Amniotic epithelial cell (primary cell): ENCODE measurements at places on chromosomes 16 and 17.

DNA sequence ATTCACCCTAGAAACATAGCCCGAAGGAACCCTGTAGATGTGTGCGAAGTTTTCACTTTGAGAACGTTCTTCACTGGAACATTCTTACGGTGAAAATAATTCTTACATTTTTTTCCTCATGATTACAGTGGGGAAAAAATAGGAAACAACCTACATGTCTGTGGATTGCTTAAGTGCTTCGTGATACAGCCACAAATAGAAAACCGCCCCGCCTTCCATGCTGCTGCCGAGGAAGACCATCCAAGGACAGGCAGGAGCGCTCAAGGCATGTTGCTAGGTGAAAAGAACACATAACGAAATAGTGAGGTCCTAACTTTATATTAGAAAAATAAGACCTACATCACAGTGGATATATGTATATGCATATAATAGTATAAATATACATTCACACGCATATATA is 78.8 kb downstream of the BMERB1 start:
- DNase-seq = no peak

GRCh38 chr17:77616254-77616731 is 342.2 kb upstream of the TNRC6C start:
- peak; percentile 52 for DNase-seq

DNA sequence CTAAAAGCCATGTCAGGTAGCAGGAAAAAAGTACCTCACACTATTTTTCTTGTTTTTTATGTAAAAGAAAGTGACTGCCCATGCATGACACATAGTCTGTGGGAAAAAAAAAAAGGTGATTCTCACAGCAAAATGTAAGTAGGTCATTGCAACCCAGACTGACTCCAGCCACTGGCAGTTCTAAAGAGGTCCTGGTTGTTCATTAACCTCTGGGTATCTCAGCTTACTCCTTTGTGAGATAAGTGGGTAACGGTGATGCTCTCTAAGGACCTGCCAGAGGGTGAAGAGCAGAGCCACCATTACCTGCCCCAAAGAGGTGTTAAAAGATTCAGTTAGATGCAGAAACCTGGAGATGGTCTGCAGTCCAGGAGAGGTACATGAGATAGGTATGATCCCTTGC is 531.9 kb downstream of the GRIN2A start:
- DNase-seq = no peak

GRCh38 chr16:11697319-11697718 is 29.1 kb downstream of the SNN start:
- no peak for DNase-seq

GRCh38 chr17:46167826-46168569 is 25.2 kb downstream of the KANSL1 start:
- DNase-seq = peak; percentile 70

GRCh38 chr17:56681561-56682266 is 88.2 kb downstream of the NOG start:
- DNase-seq = peak; percentile 90

- no peak for DNase-seq
These were observed 4.4 kb downstream of the TMEM204 start for GRCh38 chr16:1537763-1538289.

DNA sequence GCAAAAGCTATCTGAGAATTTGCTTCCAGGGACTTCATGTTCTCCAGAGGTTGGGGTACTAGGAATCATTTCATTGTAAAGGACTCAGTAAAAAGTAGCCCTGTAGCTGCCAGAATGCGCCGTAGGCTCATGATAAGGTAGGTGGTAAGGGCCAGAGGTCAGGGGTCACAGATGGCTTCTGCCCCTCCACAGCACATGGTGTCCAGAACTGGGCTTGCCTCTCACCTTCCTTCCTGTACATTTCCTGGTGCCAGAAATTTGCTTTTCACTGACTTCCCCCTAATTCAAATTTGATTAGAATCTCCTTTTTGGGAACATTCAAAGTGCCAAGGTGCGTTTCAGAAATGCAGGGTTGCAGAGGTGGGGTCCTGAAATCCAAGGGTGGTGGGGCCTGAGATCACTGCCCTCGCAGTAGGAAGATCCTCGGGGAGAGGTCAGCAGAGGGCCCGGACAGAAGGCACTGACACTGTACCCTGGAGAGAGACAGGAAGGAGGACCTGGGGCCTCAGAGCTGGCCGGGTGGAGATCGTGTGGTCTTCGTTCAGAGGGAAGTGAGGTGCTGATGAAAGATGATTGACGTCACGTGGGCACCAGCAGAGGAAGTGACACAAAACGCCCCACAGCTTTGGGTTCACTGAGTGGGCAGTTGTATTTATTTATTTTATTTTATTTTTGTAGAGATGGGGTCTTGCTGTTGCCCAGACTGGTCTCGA is 25.5 kb upstream of the METRNL start:
- DNase-seq = no peak

DNA sequence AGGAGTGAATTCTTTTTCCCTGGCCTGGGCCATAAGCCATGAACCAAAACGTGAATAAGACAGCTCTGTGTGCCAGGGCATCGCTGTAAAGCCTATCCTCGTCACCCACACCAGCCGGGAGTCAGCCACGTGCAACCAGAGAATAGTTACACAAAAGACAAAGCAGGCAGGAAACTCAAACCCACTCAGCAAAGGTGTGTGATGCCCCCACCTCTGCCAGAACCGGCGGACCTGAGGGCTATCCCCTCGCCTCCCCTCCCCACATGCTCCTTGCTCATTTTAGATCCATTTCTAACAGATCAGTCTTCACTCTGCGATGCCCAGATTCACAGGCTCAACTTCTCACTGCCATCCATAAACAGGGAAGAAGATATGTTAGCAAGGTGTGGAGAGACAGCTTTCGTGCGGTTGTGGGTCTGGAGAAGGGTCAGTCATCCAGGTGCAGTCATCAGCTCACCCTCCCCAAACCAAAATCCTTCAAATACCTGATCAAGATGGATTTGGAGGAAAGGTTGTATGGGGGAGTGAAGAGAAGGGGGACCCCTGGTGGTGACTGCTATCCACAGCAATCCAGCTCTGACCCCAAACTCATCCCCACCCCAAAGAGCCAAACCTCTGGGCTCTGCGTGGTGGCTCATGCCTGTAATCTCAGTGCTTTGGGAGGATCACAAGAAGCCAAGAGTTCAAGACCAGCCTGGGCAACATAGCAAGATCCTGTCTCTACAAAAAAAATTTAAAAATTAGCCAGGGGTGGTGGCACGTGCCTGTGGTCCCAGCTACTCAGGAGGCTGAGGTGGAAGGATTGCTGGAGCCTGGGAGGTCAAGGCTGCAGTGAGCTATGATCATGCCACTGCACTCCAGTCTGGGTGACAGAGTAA is 219.2 kb downstream of the C16orf78 start:
- DNase-seq = no peak

GRCh38 chr16:14334366-14335080 is 263.4 kb downstream of the MRTFB start:
- no peak for DNase-seq

- no peak for DNase-seq
These were observed 104.2 kb downstream of the ADCY9 start for GRCh38 chr16:4011940-4012629.

DNA sequence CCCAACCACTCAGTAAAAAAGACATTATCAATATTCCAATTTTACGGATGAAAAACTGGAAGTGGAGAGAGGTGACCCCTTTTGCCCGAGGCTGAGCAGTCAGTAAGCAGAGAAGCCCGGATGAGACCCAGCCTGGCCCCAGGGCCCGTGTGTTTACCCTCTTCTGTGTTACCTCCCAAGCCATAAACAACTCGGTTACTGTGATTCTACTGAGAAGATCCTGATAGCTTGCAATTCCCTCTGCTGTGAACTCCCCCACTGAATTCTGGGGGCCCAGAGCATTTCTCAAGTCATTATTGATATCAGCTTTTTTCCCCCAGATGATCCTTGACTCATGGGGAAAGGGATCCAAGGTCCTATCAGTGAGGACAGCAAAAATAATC is 482.6 kb upstream of the ERCC4 start:
- no peak for DNase-seq

GRCh38 chr16:10256784-10257641 is 74.8 kb upstream of the GRIN2A start:
- DNase-seq = peak; percentile 10

- no peak for DNase-seq
These were observed 27.1 kb upstream of the SSTR5 start for GRCh38 chr16:1045310-1045992.

DNA sequence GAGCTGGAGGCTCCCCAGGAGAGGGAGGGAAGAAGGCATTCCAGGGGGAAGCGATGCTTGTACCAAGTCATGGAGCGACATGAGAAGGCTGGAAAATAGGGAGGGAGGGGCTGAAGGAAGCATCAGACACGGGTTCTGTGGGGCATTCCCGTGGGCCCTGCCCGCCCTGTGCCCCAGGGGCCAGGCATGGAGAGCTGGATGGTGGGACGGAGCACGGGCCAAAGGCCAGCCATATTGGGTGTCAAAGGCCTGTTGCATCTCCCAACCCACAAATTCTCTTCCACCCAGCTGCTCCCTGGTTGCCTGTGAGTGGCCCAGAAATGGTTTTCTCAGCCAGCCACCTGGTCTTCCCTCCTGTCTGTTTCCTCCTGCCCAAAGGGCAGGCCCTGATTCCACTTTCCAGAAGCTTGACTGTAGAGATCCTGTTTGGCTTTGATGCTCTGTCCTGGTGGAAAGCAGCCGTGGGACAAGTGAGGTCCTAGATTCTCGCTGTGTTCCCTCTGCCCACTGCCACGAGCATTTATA is 3.2 kb downstream of the CDR2L start:
- no peak for DNase-seq

DNA sequence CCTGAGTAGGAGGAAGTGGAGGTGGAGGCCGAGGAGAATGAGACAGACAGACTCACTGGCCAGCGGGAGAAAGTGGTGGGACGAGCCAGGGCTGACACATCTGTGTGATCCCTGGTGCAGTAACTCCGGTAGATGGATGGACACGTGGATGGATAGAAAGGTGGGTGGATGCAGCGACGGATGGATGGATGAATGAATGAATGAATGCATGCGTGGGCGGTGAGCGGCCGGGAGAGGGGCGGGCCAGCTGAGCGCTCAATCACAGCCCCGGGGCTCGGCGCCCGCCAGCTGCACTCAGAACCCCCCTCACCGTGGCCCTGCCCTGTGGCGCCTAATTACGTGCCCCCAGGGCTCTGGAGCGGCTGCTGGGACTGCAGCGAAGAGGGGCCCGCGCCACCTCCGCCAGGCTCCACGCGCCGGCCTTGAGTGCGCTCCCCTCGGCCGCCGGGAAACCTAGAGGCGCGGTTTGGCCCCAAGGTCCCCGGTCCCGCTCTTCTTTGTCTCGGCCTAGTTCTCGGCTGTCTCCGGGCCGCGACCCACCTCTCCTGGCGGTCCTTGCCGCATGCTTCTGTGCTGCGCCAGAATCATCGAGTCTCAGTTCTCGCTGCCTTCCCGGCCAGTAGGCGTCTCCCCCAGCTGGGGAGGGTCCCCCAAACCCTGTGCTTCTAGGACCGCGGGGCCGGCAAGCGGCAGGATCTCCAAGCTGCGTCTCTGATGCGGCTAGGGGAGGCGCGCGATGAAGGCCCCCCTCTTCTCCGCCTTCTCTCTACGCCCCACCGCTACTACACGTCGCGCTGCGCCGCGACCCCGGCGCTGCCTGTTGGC is 41.0 kb downstream of the RAI1 start:
- peak; percentile 51 for DNase-seq

DNA sequence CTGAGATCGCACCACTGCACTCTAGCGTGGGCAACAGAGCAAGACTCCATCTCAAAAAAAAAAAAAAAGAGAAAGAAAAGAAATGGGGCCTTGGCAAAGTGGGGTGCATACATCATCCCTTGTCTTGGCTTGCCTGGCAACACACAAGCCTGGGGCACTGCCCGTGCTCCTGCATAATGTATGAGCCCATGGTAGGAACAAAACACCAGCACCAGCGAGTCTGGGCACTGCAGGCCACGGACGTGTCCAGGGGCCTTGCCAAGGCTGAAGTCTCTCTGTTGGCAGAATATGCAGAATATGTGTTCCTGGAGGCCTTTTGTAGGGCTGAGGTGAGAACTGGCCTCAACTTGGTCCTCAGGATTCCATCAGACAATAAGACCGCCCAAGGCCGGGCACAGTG is 15.7 kb upstream of the ALDOA start:
- no peak for DNase-seq

GRCh38 chr17:78044280-78044835 is 84.2 kb downstream of the TMC6 start:
- peak; percentile 21 for DNase-seq

DNA sequence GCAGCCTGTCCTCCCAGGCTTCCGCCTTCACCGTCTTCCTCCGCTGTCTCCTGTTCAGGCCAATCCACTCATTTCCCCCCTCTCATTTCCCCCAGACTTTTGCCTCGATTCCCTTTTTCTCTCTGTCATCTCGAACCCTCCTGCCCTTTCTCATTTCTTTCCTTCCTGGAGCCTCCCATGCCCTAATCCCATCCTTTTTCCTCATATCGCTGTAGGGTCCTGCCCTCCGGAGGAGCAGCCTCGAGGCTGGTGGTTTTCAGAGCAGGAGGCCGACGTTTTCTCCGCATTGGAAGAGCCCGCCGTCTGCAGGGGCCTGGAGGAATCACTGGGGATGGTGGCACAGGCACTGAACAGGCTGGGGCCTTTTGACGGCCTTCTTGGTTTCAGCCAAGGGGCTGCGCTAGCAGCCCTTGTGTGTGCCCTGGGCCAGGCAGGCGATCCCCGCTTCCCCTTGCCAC is 597 bp downstream of the OVCA2 start:
- no peak for DNase-seq

- DNase-seq = peak; percentile 38
These were observed 21.2 kb downstream of the EARS2 start for GRCh38 chr16:23535901-23536300.

DNA sequence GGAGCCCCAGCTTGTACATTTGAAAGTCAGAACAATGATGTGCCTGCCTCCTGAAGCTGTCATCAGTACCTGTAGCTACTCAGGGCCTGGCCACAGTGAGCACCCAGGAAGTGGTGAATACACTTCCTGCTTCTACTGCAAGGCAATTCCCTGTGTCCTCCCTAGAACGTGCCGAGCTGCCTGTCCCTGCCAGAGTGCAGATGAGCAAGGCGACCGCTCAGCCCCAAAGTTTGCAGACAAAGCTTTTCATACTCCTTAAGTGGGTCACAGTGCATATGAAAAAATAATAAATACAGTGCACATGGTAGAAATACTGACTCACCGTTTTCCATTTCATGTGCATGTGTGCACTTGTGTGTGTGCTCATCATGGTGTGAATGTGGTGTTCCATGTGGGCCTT is 77.3 kb downstream of the MPRIP start:
- peak; percentile 26 for DNase-seq

DNA sequence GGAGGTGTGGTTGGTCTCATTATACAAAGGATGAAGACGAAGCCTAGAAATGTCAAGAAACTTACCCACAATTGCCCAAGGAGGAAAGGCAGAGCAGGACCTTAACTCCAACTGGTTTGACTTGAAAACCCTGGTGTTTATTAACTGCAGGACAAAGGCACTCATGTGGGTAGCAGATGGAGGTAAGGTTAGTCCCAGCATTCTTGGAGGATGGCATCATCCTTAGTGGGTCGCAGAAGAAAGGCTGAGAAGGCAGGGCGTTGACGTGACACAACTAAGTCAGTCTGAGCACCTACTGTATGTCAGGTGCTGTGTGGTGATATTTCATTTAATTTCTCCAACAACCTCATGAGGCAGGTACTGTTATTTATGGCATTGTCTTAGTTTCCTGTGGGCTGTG is 101.3 kb downstream of the HAPSTR1 start:
- DNase-seq = no peak

- no peak for DNase-seq
These were observed 54.5 kb downstream of the FOXK2 start for GRCh38 chr17:82574041-82574440.
